ENCODE measurements at places on chromosomes 6 and 20. TPM values are rescaled to one million over a fixed set of nuclear protein-coding genes. Genes with fewer than 3 reads are reported as not detected.

GRCh38 chr6:35673755-35674154 is 15.0 kb downstream of the FKBP5 start:
- no peak overlapping the region for H3K4me3 ChIP-seq
- H3K27ac ChIP-seq, result no peak overlapping the region
- no peak for DNase-seq
- peaks cover 81% of the 10 kb centered on the region for H3K4me1 ChIP-seq
- H3K36me3 ChIP-seq, result no peaks in the 10 kb centered on the region

DNA sequence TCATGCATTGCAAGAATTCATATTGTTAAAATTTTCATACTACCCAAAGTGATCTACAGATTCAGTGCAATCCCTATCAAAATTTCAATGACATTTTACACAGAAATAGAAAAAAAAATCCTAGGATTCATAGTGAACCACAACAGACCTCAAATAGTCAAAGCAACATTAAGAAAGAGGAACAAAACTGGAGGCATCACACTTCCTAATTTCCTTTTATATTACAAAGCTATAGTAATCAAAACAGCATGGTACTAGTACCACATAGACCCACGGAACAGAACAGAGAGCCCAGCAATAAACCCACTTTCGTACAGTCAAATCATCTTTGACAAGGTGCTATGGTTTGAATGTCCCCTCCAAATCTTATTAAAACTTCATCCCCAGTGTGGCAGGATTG is 39.7 kb downstream of the NTSR1 start:
- peaks cover 19% of the 10 kb centered on the region for H3K4me1 ChIP-seq
- H3K36me3 ChIP-seq, result no peaks in the 10 kb centered on the region
- H3K4me3 ChIP-seq, result no peak overlapping the region
- no peak overlapping the region for H3K27ac ChIP-seq
- DNase-seq, result no peak
- no peaks in the 10 kb centered on the region for H3K27me3 ChIP-seq

GRCh38 chr20:45090481-45090880 is 10.4 kb downstream of the KCNS1 start:
- no peaks in the 10 kb centered on the region for H3K27me3 ChIP-seq
- H3K4me1 ChIP-seq, result no peaks in the 10 kb centered on the region
- H3K4me3 ChIP-seq, result no peak overlapping the region
- H3K36me3 ChIP-seq, result no peaks in the 10 kb centered on the region
- no peak for DNase-seq

- DNase-seq, result no peak
- no peak overlapping the region for H3K27ac ChIP-seq
Observed at GRCh38 chr20:14838663-14839628, 501.5 kb upstream of the FLRT3 start.

DNA sequence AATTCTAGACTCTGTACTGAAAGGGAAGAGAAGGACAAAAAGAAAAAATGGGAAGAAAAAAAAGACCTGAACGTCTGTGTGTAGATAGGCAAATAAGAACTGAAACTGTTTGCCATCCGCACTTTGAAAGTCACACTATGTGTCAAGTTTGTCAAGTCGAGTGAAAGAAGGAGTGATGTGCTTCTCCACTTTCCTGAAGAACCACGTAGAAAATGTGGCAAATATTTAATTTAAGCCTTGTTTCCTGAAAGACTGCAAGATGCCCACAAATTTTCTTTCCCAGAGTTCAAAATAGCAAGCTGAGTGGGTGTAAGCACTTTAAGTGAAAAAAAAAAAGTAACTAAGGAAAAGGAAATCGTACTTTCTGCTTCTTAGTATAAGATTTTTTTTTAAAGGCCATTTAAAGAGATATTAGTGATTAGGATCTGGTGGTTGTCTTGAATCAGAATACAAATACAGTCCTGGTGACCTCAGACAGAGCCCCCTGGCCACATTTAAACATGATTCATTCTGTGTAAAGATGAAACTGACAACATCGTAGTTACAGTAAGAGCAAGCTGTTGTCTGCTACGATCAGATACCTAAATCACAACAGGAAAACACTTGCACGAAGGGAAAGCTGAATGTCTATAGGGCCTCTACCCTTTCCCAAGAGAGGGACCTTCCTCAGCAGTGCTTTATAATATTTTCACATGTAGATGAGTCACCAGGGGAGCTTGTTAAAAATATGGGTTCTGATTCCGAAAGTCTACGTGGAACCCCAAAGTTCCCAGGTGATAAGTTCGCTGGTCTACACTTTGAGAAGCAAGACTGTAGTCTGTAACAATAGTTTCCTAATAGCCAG is 102.3 kb downstream of the HIVEP2 start:
- H3K4me1 ChIP-seq, result peaks cover 76% of the 10 kb centered on the region
- peak overlapping the region; percentile 49 for H3K27ac ChIP-seq
- H3K27me3 ChIP-seq, result no peaks in the 10 kb centered on the region
- H3K36me3 ChIP-seq, result no peaks in the 10 kb centered on the region
- peak overlapping the region; percentile 48 for H3K4me3 ChIP-seq
- DNase-seq, result peak; percentile 71

DNA sequence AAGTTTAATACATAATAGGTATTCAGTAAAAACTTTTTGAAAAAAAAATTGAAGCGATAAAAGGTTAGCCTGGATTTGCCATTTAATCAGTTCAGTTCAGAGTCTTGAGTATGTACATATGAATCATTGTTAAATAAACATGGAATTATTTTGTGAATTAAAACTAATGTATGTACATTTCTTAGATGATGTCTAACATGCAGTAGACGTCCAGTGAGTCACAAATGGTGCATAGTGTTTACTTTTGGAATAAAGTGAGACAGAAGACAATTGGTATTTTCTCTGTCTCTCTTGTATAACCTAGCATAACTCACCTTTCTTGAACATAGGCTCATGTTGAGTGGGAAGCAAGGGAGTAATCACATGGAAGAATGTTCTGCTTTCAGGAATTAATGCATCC is 83.5 kb downstream of the EYS start:
- H3K4me1 ChIP-seq, result no peaks in the 10 kb centered on the region
- DNase-seq, result no peak
- H3K36me3 ChIP-seq, result no peaks in the 10 kb centered on the region

GRCh38 chr20:17374086-17374485 is 147.2 kb downstream of the PCSK2 start:
- H3K4me3 ChIP-seq, result no peak overlapping the region
- H3K27me3 ChIP-seq, result no peaks in the 10 kb centered on the region
- H3K27ac ChIP-seq, result no peak overlapping the region
- H3K4me1 ChIP-seq, result no peaks in the 10 kb centered on the region

DNA sequence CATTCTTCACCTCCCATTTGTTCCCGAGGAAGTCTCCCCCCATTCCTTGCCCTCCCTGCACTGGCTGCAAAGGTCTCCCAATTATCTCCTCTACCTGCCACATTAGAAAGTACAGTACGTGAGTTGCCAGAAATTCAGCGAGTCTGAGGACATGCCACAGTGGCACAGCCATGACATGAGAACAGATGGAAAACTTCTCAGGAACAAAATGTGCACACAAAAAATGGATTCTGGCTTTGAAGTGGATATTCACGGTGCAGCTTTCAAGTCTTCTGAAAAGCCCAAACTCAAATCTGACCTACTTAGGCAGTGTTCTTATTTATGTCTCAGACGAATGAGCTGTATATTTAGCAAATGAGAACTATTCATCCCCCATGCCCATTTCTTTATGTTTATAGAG is 269.1 kb upstream of the ARID1B start:
- H3K4me3 ChIP-seq, result no peak overlapping the region
- no peak for DNase-seq
- no peaks in the 10 kb centered on the region for H3K36me3 ChIP-seq
- no peaks in the 10 kb centered on the region for H3K4me1 ChIP-seq
- no peak overlapping the region for H3K27ac ChIP-seq

GRCh38 chr6:18102783-18103509 is 19.5 kb downstream of the NHLRC1 start:
- H3K4me1 ChIP-seq, result no peaks in the 10 kb centered on the region
- H3K36me3 ChIP-seq, result no peaks in the 10 kb centered on the region
- DNase-seq, result no peak
- H3K27ac ChIP-seq, result no peak overlapping the region
- no peak overlapping the region for H3K4me3 ChIP-seq

DNA sequence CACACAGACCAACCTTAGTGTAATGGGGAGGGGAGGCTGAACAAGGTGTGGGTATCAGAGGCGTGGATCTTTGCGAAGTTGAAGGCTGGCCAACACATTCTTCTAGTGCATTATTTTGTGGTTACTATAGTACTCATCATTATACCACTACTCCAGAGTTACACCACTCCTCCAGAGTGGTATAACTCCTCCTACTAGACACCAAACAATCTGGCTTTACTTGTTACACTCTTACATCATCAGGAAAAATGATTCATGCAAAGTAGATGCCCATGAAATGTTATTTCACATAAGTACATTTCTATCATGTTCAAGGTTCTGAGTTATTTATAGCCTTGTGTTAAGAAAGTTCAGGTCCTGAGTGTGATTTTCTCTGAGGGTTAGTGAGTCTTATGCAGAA is 443.1 kb upstream of the OPRM1 start:
- DNase-seq, result no peak
- H3K36me3 ChIP-seq, result no peaks in the 10 kb centered on the region
- H3K27ac ChIP-seq, result no peak overlapping the region
- H3K27me3 ChIP-seq, result no peaks in the 10 kb centered on the region

DNA sequence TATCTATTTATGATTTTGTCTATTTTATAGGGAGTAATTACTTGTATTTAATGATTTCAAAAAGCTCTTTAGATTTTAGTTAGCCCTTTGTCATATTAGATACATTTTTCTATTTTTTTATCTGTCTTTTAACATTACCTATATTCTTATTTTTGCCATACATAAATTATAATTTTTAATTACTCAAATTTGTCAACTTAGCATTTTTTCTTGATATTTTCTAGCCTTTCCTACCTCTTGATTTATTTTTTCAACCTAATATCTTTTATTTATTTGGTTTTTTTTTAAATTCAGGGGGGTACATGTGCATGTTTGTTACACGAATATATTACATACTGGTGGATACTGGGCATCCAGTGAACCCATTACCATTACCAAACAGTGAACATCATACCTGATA is 114.3 kb upstream of the F13A1 start:
- no peak overlapping the region for H3K4me3 ChIP-seq
- H3K27me3 ChIP-seq, result no peaks in the 10 kb centered on the region
- no peaks in the 10 kb centered on the region for H3K4me1 ChIP-seq
- no peak overlapping the region for H3K27ac ChIP-seq
- no peak for DNase-seq

- H3K36me3 ChIP-seq, result no peaks in the 10 kb centered on the region
- H3K27me3 ChIP-seq, result no peaks in the 10 kb centered on the region
- H3K4me3 ChIP-seq, result no peak overlapping the region
- H3K4me1 ChIP-seq, result no peaks in the 10 kb centered on the region
Observed at GRCh38 chr6:120083186-120083585, 733.6 kb upstream of the MAN1A1 start.

GRCh38 chr20:25336561-25337422 is 53.8 kb downstream of the ABHD12 start:
- H3K36me3 ChIP-seq, result peaks cover 5% of the 10 kb centered on the region
- H3K4me3 ChIP-seq, result no peak overlapping the region
- H3K4me1 ChIP-seq, result no peaks in the 10 kb centered on the region
- H3K27me3 ChIP-seq, result no peaks in the 10 kb centered on the region

GRCh38 chr6:119339941-119340456 is 9.6 kb downstream of the MAN1A1 start:
- no peaks in the 10 kb centered on the region for H3K27me3 ChIP-seq
- no peaks in the 10 kb centered on the region for H3K4me1 ChIP-seq
- H3K27ac ChIP-seq, result no peak overlapping the region
- no peaks in the 10 kb centered on the region for H3K36me3 ChIP-seq

DNA sequence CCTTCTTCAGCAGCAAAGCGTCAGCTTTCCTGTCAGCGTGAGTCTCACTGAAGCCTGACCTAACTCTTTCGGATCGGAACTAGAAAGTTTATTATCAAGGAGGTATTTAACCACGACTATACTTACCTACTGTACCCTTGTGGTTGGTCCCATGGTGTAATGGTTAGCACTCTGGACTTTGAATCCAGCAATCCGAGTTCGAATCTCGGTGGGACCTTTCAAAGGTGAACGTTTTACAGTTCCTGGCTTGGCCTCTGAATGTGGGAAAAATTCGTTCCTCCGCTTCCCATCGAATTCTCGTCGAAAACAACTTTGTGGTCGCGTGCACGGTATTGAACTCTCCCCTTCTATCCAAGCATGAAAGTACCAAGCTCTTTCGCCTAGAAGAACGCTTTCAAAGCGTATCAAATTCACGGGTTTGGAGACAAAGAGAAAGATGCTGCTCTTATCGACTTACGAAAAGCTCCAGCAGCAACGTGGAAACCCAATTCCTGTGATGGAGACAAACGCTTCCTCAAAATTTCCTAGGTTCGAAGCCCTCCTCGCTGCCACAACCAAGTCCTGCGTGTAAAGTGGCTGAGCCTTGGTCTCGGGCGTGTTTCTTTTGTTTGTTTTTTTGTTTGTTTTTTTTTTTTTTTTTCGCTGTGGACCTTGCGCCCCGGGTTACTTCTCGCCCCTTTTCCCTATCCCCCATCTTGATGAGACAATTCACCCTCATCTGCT is 63.7 kb downstream of the GPX5 start:
- no peak overlapping the region for H3K4me3 ChIP-seq
- H3K36me3 ChIP-seq, result no peaks in the 10 kb centered on the region
- peaks cover 16% of the 10 kb centered on the region for H3K4me1 ChIP-seq
- no peak overlapping the region for H3K27ac ChIP-seq
- peaks cover 51% of the 10 kb centered on the region for H3K27me3 ChIP-seq

- H3K27me3 ChIP-seq, result no peaks in the 10 kb centered on the region
- no peak for DNase-seq
- no peaks in the 10 kb centered on the region for H3K4me1 ChIP-seq
- no peak overlapping the region for H3K4me3 ChIP-seq
- H3K36me3 ChIP-seq, result no peaks in the 10 kb centered on the region
Observed at GRCh38 chr6:81491454-81492101, 260.9 kb downstream of the TENT5A start.

- H3K4me1 ChIP-seq, result no peaks in the 10 kb centered on the region
- H3K27me3 ChIP-seq, result no peaks in the 10 kb centered on the region
- no peak overlapping the region for H3K27ac ChIP-seq
- no peak for DNase-seq
- H3K4me3 ChIP-seq, result no peak overlapping the region
- H3K36me3 ChIP-seq, result no peaks in the 10 kb centered on the region
Observed at GRCh38 chr6:56382416-56382940, 135.1 kb upstream of the COL21A1 start.

DNA sequence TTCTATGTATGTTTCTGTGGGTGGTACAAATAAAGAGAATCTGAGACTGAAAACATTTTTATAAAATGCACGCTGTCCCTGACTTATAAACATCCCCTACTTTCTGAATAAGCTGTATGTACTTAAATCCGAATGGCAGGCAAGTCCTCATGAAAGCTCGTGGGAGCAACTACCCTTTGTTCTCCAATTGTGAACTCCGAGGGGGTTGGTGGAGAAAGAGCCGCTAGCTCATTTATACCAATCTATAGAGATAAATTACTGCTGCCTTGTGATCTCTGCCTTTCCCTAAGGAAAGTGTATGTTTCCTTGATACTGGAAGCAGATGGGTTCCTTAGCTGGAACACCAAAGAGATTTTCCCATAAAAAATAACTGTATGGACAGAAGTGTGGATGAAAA is 84.5 kb downstream of the GJA10 start:
- no peaks in the 10 kb centered on the region for H3K36me3 ChIP-seq
- no peak overlapping the region for H3K4me3 ChIP-seq
- H3K4me1 ChIP-seq, result no peaks in the 10 kb centered on the region
- no peak overlapping the region for H3K27ac ChIP-seq
- no peaks in the 10 kb centered on the region for H3K27me3 ChIP-seq
- no peak for DNase-seq

The BMP2 gene
- total RNA-seq, result not detected

The PPIL4 gene
- 29.7 TPM for total RNA-seq

The VNN1 gene
- not detected for total RNA-seq

The EDN1 gene
- not detected for total RNA-seq

The GHRH gene
- not detected for total RNA-seq

The C20orf144 gene
- 0.24 TPM for total RNA-seq

The ADGRF1 gene
- total RNA-seq, result not detected

The RGS17 gene
- 0.02 TPM for total RNA-seq

The ULBP3 gene
- total RNA-seq, result 1.6 TPM
